Smooth muscle cell of trachea (primary cell): ENCODE measurements at places on chromosomes 2 and 18. TPM values are rescaled to one million over a fixed set of nuclear protein-coding genes. Genes with fewer than 3 reads are reported as not detected.

FBLN7 gene
- total RNA-seq: 0.17 and 0.29 TPM in 2 replicates

APCDD1 gene
- total RNA-seq: 1.9 and 4.5 TPM in 2 replicates

CHN1 gene
- total RNA-seq: 47.6 and 59.2 TPM in 2 replicates

RTTN gene
- 14.2 and 22.8 TPM in 2 replicates for total RNA-seq

AKAIN1 gene
- total RNA-seq: not detected in 2 replicates

RBM45 gene
- 24.5 and 29.4 TPM in 2 replicates for total RNA-seq

GCC2 gene
- total RNA-seq: 24.3 and 31.1 TPM in 2 replicates

KCNG3 gene
- total RNA-seq: under 0.01 TPM in 1 of 2 replicates, not detected in the other

UGT1A6 gene
- total RNA-seq: not detected in 2 replicates

FBXO36 gene
- total RNA-seq: 2.5 and 4.9 TPM in 2 replicates

SCG2 gene
- 1.0 and 1.2 TPM in 2 replicates for total RNA-seq

FOXI3 gene
- total RNA-seq: not detected in 2 replicates

DSG4 gene
- total RNA-seq: not detected in 2 replicates
